NCI-H146 (cell line): ENCODE measurements at places on chromosomes 6 and 20.
A peak's percentile ranks its signal among the peaks of the same experiment; 100 is the strongest.

DNA sequence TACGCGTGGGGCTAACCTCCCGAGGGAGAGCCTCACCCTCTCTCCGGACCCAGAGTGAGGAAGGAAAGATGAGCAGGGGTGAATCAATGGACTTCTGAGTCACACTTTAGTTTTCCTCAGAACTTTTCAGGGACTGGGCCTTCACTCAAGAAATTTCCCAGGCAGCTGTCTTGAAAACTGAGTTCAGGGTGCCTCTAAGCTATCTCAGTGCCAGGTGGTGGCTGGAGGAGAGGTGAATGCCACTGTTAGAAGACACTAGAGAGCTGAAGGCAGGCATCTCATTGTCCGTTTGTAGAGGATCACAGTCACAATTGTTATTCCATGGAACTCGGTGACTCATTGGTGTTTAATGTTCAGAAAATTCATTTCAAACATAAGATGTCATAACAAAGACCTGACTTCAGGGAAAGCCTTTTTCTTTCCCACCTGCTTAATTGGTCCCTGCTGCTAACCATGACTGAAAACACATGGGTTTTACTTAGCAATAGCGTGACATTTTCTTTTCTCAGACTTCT is 5.3 kb upstream of the SERPINB6 start:
- DNase-seq: no peak

GRCh38 chr6:148855744-148856143 is 108.9 kb downstream of the UST start:
- peak; percentile 54 for DNase-seq

DNA sequence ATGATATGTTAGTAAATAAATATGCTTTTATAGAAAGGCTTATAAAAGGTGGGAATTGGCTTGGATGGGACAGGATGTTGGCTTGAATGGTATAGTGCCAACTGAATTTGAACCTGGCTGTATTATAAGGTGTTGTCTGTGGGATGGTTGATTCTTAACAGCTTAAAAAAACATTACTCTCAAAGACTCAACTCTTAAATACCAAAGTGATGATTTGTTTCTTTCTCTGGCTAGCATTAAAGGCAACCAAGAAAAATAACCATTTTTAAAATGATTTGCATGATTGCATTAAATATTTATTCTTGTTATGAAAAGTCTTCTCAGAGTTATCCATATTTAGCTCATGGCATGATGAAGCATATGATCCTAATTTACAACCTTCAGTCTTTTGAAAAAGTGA is 216.2 kb downstream of the RIMS1 start:
- DNase-seq: no peak

DNA sequence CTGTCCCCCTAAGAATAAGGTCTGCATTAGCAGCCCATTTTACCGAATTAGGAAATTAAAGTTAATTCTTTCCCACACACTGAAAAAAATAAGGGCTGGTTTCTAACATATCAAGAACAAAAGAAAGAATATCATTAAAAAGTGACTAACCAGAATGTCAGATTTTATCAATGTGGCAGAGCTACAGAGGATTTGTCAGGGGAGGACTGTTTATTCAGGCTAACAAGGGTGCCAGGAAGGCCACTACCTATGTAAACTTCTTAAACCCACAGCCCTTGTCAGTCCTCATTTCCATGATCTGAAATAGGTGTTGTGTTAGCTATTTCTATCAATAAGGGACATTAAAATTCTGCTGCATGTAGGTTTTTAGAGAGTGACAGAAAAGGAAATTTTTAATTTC is 76.4 kb downstream of the BACH2 start:
- no peak for DNase-seq

- DNase-seq: peak; percentile 33
Measured at GRCh38 chr20:428658-429200, 20.6 kb downstream of the RBCK1 start.

- DNase-seq: no peak
Measured at GRCh38 chr6:71608646-71609045, 277.7 kb upstream of the RIMS1 start.

- no peak for DNase-seq
Measured at GRCh38 chr6:152401978-152402377, 235.2 kb downstream of the SYNE1 start.

DNA sequence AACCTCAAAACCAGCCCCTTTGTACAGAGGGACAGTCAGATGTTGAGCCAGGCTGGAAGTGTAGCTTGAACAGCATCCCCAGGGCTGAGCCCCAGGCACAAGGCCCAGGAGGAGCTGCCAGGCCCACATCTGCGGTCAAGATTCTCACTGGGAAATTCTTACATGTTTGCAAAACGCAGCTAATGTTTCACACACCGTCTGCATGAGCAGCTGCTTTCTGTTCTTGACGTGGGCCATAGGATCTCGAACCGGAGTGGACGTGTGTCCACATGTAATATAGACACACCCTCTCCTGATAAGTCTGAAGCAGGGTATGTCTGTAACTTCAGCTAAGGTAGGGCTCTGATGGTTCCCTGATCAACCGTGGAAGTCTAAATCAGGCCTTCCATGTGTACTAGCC is 41.3 kb upstream of the TRAF3IP2 start:
- no peak for DNase-seq
